ENCODE measurements at places on chromosomes 2 and 18.

- DNase-seq: no peak
Measured at GRCh38 chr2:10271509-10271908, 31.2 kb upstream of the HPCAL1 start.

DNA sequence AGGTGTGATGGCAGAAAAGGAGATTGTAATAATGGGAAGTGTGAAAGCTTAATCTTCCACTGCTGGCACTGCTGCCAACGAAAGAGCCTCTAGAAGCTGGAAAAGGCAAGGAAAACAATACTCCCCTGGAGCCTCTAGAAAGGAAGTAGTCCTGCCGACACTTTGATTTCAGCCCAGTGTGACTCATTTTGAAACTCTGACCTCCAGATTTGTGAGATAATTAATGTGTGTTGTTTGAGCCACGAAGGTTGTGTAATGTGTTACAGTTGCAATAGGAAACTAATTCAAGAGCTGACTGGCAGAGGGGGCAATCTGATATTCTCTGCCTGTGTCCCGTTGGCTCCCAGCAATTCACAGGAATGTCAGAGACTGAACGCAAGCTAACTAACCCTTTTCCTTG, 219.2 kb upstream of the UBE2E3 start:
- no peak for DNase-seq

DNA sequence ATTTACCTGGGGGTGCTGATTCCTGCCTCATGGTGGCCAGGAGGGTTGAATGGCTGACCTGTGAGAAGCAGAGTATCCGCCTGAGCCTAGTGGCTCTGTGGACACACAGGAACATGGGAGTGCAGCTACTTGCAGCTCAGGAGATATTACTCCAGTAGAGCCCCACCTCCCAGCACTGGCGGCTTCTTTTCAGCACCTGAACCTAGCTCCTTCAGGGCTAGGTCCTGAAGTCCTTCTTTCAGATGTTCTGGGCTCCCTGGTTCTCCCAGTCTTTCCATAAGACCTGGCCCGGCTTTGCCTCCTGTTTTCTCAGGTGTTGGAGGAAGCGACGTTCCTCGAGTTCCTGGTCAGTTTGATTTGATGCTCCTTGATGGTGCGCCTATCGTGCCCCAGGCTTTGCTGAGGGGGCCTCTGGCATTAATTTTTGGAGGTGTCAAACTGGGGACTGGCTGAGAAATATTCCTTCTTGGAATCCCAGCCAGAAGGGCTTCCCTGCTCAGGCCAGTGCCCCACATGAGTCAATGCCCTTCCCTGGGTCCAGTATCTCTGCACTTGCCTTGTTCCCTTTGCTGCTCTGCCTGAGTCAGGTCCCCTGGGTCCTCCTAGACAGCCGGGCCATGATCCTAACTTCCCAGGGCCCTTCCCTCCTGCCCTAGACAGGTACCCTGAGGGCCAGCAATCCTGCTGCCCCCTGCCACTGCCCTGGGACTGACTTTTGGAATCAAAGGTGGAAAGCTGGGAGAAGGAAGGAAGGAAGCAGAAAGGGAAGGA, 110.7 kb upstream of the HAAO start:
- no peak for DNase-seq

DNA sequence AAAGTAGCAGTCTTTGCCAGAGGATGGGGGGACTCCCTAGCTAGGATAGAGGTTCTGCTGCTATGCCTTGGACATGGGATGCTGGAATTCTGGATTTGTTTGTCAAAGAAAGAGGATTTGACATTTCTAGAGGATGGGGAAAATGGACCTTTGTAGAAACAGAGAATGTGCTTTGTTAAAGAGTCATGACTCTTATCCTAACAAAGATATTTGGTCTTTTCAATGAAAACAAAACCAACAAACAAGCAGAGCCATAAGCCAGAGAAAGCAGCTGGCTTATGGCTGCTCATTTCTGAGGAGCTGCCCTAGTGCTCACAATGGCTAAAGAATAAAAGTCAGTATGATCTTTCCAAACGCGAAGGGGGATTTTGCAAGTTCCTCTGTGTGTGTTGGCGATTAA, 40.8 kb upstream of the MAPRE2 start:
- DNase-seq: no peak

- no peak for DNase-seq
Measured at GRCh38 chr18:30775629-30776028, 266.9 kb downstream of the DSC3 start.

DNA sequence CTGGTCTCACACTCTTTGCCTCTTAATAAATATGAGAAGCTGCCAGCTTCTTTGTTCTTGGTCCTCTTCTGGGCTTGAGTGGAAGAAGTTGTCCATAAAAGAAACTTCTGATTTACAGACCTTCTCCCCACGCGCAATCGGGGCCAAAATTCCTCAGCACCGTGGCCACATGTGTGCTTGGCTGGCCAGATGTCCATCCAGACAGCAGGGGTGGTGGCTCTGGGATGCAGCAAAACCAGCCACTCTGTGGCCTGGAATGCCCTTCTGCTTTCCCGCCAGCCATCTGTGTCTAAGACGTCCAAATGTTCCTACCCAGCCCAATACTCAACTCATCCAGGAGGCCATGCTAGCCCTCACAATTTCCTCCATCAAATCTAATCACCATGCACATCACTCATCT, 250.8 kb downstream of the EN1 start:
- DNase-seq: no peak

Data from hypothalamus (tissue), 51 donors.